ENCODE measurements at places on chromosomes 5 and 9. TPM values are rescaled to one million over a fixed set of nuclear protein-coding genes. Genes with fewer than 3 reads are reported as not detected.

DNA sequence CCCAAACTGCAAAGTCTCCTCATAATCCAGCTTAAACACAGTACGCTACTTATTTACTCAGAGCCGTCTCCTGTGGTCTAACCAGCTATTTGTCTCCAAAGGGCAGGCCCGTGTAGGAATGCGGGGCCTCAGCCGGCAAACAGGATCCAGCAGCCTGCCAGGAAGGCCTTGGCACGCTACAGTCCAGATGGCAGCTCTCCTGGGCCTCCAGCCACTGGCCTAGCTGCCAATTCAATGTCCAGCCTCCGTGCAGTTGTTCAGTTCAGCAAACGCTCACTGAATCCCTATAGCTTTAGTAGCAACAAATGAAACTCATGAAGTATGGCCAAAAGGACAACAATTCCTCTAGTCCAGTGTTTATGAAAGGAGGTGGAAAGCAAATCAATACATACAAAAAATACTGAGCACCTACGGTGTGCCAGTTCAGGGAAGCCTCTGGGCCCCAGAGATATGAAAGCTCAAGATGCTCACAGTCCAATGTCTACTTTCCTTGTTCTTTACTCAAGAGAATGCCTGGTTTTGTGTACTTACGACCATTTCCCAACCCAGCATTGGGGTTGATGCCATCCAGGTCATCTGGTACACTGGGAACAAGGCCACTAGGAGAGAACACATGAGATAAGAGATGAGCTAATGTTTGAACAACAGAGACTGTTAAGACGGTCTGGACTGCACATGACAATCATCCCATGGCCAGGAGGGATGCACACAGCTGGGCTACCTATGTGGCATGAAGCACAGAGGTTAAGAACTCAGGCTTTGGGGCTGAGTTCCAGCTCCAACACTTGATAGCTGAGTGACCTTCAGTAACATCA is 8.3 kb downstream of the CDK5RAP2 start:
- no peak for DNase-seq

OR13C3 gene
- not detected for total RNA-seq

DNA sequence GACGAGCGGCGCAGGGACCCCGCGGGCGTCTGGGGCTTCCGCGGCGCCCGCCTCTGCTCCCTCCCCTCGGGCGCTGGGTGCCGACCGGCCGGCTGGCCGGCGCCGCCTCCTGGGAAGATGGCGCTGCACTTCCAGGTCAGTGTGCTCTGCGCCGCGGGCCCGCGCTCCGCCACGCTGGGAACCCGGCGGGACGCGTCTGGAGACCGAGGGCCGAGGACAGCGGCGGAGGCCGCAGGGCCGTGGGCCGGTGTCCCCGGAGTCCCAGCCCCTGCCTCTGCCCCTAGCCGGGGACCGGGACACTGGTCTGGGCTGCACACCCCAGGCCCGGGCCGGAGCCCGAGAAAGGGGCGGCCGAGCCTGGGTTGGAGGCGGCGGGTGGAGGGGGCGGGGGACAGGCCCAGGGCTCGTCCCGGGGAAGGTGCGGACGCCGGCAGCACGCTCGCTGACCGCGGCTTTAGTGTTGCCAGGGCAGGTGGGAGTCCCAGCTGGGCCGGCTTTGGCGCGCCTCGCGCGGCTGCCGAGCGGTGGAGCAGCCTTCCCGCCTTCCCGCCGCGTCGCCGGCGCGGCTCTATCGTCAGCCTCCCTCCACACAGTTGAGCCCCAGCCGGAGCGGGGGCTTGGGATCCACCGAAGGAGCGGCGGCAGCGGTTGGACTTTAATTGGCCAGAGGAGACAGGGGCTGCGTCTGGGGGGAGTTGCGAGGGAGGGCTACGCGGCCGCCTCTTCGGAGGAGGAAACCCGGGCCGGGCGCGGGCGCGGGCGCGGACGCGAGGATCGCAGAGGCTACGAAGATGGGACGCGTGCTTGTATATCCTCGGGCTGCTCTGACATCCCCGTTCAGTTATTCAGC is at the start of gene RANBP17:
Gene RANBP17 (plus strand): TSS at position 102 of the 850 bp plus-strand sequence.
- no peak for DNase-seq

- no peak for DNase-seq
Observed at GRCh38 chr9:7762600-7762999, 37.0 kb downstream of the DMAC1 start.

AQP7 gene
- not detected for total RNA-seq

GRCh38 chr5:174352681-174353080 is 307.2 kb downstream of the NSG2 start:
- DNase-seq, result no peak

- peak; percentile 9 for DNase-seq
Observed at GRCh38 chr5:58491216-58491892, at the start of gene GAPT. Gene GAPT (plus strand): TSS chr5:58491435. CDS start chr5:58494537, 3,102 bp downstream.

- DNase-seq, result no peak
Observed at GRCh38 chr5:38529955-38530646, 26.3 kb downstream of the LIFR start.

- no peak for DNase-seq
Observed at GRCh38 chr5:114243972-114244317, 117.9 kb upstream of the KCNN2 start.

DNA sequence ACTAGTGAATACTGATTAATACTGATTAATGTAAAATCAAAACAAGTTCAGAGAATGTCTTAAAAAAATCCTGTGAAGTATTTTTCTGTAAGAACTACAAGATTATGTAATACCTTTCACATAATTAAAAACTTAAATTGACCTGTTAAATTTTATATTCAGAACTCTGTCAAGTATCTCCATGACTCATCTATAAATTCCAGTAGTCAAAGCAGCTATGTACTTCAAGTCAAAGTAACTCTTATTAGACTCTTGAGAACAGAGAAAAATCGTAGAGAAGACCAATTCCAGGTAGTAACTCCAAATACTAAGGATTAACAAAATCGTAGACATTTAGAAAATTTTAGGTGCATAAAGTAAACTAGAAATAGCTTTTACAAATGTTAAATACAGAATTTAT is 77.1 kb downstream of the HOMER1 start:
- no peak for DNase-seq

GRCh38 chr9:129398101-129398960 is 220.3 kb upstream of the IER5L start:
- no peak for DNase-seq

- DNase-seq, result no peak
Observed at GRCh38 chr5:180491496-180491895, 2.7 kb upstream of the CNOT6 start.

EQTN gene
- not detected for total RNA-seq

- no peak for DNase-seq
Observed at GRCh38 chr5:35218981-35219380, 11.3 kb downstream of the PRLR start.

ANKRD34B gene
- not detected for total RNA-seq

DNA sequence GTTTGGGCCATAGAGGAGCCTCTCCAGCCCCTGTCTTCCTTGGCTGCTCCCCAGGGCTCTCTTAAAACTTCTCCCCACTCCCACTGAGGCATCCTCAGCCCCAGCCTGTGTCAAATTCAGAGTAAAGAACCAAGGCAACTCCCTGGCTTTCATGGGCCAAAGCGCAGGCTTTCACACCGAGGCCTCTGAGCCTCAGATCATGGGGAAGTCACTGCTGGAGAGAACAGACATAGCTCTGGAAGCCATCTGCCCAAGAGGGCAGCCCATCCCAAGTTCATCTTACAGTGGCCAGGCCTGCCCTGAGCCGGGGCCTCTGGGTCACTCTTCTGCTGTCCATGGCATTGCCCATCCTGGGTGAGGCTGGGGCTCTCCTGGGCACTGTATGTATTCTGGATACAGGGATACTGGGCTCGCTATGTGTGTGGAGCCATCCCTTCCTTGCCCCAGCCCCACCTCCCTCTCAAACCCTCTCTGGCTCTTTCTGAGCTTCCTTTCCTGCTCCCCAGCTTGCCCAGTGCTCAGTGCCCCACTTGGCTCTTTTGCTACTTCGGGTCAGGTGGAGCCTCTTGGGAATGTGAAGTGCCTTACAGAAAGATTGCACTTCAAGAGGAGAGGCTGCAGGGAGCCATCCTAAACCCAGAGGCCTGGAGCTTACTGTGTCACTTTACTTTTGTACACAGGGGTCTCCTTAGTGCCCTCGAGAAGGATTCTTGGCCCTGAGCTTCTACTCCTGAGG is 33.0 kb downstream of the TGFBI start:
- DNase-seq, result no peak
